ENCODE measurements at places on chromosomes 7 and 10.

DNA sequence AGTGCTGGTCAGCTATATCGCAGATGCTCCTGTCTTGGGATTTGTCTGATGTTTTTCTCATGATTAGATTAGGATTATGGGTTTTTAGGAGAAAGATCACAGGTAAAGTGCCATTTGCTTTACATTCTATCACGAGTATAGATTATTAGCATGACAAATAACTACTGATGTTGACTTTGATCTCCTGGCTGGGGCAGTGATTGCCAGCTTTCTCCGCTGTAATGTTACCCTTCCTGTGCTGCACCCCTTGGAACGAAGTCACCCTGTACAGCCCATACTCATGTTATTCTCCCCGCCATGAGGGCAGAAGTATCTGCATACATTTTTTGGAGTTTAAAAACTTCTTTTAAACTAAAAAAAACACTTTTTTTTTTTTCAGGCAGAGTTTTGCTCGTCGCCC, 10.8 kb upstream of the CLDN4 start:
- no peak for DNase-seq

GRCh38 chr7:135666846-135667245, 4.5 kb downstream of the STMP1 start:
- no peak for DNase-seq

DNA sequence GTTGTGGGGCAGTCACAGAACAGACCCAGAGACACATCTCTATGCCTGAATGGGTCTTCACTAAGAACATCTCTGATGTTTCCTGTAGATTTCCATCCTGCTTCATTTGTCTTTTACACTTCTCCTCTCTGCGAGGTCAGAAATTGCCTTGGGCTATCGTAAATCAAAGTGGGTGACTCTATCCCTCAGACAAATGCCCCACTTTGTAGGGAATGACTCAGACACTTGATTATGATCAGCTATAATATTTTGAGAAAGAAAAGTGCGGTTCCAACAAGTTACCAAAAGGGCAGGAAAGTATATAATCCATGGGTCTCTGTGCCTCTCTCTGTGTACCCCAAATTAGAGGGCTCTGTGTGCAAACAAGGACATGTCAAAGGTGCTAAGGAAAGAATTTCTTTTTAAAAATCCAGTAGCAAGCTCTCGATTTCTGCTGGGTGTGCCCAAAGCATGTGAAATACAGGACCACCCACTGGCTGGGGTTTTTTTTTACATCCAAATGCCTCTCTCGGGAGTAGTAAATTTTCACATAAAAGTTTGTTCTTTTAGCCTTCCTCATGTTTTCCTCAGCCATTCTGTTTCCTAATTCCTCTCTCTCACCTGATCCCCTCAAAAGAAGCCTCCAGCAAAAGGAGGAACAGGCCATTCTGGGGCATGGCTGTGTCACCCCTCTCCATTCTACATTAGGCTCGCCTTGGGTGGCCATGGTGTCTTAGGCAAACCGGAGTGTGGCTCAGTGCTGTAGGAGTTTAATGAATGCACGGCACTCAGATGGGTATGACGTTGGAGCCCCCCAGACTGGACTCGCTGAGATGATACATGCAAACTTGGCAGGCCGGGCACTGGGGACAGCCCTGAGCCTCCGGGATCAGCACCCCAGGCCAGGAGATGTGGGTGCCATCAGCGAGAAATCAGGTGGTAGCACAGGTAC, 6.3 kb upstream of the OPN4 start:
- DNase-seq = peak; percentile 90

DNA sequence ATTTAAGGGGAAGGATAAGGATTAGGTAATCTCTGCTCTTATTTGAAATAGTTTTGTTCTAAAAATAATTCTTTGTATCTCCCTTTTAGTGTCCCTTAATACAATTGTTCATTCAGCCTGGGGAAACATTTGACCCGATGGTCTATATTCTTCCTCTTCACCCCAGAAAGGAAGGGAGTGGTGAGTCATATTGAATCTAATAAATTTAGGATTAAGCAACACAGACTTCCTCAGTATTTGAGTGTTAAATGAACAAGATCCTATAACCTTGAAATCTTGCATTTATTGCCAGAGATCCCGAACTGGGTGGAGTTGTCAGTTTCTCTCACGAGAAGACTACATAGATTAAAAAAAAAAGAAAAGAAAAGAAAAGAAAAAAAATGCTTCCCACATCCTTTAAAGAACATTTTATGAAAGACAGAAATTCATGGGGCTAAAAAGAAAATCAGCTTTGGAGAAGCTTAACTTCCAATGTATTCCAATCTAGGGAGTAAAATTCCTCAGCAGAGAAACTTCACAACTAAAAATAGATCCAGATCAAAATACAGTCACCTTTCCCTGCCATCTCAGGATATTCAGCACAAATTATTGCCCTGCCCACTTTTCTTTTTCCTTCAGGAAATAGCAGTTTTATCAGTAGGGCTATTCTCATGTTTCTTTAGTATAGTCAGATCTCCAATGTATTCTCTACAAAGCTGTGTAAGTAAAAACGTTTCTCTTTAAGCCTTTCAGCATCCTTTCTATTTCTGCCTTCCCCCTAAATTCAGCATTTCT, 82.2 kb downstream of the SEMA3D start:
- DNase-seq = peak; percentile 73

DNA sequence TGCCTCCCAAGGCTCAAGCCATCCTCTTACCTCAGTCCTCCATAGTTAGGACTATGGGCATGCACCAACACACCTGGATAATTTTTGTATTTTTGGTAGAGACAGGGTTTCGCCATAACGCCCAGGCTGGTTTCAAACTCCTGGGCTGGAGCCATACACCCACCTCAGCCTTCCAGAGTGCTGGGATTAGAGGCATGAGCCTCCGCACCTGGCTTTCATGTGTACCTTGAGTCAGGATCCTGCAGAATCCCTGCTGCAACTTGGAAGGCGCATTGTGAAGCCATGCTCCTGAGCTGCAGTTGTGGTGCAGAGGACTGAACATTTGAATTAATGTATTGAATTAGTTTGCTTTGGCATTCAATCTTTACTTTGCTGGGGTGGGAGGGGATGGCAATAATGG, 29.4 kb upstream of the NMT2 start:
- no peak for DNase-seq

GRCh38 chr10:105974803-105975456, 1189.6 kb downstream of the SORCS1 start:
- peak; percentile 35 for DNase-seq

DNA sequence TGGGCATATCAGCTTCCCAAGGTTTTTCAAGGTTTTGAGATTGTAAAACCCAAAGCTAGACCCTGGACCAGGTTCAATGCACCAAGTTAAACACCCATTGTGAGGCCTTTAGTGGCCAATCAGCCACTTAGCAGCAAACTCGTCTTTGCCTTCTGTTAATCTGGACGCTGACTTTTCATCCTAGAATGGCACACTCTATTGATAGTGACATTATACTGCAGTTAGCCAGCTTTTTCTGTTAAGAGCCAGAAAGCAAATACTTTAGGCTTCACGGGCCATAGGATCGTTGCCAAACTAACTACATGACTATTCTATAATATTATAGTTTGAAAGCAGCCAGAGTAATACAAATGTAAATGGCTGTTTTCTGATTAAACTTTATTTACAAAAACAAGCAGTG, 51.3 kb downstream of the VKORC1L1 start:
- DNase-seq = no peak

- peak; percentile 98 for DNase-seq
Measured at GRCh38 chr10:93471110-93471651, 11.0 kb downstream of the MYOF start.

DNA sequence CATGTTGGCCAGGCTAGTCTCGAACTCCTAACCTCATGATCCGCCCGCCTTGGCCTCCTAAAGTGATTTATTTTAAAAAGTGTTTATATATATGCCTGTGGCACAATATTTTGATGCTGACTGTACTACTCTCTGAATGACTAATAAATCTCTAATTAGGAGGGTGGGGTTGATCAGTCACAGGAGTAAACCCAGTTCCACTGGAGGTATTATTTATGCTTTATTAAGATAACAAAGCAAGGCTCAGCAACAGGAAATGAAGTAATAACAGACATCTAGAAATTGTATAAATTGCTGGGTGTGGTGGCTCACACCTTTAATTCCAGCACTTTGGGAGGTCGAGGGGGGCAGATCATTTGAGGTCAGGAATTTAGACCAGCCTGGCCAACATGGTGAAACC, 26.0 kb upstream of the MCU start:
- DNase-seq = peak; percentile 90

GRCh38 chr10:101085846-101086245, 24.1 kb downstream of the KAZALD1 start:
- DNase-seq = peak; percentile 38

GRCh38 chr10:86298501-86299001, 68.0 kb downstream of the GRID1 start:
- no peak for DNase-seq

DNA sequence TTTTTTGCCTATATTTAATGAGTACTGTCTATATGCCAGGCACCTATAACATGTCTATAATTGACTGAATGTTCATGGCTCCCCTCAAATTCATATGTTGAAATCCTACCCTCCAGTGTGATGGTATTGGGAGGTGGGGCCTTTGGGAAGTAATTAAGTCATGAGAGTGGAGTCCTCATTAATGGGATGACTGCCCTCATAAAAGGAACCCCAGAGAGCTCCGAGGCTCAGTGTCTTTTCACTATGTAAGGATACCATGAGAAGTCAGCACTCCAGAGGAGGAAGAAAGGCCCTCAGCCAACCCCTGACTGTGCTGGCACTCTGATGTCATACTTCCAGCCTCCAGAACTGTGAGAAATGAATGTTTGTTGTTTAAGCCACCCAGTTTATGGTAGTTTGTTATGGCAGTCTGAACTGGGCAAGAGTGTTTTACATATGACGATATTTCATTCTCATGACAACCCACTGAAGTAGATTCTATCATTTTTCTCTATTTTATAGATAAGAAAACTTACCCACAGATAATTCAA, 61.1 kb upstream of the PCGF5 start:
- no peak for DNase-seq

DNA sequence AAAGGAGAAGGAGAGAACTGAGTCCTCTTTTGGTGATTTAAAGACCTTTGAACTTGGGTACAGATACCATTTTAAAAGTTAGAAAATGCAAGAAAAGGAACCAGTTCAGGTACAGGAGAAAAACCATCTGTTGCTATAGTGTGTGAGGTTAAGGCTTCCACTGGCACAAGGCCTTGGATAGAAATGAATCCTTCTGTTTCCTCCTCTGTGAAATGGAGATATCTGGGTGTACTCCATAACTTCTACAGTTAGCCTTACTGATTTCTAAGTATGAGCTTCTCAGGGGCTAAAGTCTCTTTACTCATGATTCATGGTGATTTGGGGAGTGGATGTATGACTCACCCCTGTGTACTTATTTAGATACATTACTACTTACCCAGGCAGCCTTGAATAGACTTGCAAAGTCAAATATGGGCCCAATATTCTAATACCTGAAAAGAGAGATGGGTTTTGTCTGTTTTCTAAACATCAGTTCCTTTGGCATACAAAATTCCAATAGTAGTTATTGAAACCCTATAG, 117.2 kb upstream of the ADO start:
- peak; percentile 67 for DNase-seq

DNA sequence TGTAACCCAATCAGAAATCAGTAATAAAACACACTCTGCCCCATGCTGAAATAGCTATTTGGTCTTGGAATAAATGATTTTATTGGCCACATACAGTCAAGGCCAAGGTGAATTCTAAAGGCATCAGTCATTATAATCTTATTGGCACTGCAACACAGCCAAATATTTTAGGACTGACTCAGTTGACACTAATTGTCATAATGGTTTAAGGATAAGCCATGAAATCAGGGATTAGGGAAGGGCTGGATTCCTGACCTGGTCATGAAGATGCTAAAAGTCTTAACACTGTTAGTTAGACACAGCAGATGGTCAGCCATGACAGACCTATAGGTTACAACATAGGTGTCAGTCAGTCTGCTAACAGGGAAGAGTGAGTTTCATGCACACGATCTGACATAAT, 330.3 kb upstream of the NPSR1 start:
- peak; percentile 49 for DNase-seq

GRCh38 chr10:6729071-6729774, 149.1 kb upstream of the PRKCQ start:
- DNase-seq = peak; percentile 91

GRCh38 chr7:105881439-105881838, 5.0 kb upstream of the ATXN7L1 start:
- no peak for DNase-seq

GRCh38 chr10:3402187-3402751, 229.7 kb upstream of the PITRM1 start:
- DNase-seq = no peak

DNA sequence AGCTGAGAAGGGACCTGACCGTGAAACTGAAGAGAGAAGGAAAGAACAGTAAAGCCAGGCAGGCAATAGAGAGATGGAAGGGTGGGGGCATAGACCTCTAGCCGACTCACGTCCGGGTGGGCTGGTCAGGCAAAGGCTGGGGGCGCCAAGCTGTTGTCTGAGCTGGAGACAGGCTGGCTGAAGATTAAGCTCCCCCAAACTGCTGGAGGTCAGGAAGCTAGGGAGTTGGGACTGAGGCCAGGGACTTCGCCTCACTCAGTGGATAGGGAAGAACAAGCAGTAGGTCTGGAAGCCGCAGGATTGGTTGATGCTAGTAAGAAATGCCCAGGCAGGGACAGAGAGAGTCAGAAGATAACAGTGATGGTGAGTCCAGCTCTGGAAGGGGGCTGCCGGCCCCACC, 5.3 kb downstream of the PITX3 start:
- no peak for DNase-seq

GRCh38 chr7:70619659-70620058, 512.3 kb upstream of the GALNT17 start:
- DNase-seq = no peak

DNA sequence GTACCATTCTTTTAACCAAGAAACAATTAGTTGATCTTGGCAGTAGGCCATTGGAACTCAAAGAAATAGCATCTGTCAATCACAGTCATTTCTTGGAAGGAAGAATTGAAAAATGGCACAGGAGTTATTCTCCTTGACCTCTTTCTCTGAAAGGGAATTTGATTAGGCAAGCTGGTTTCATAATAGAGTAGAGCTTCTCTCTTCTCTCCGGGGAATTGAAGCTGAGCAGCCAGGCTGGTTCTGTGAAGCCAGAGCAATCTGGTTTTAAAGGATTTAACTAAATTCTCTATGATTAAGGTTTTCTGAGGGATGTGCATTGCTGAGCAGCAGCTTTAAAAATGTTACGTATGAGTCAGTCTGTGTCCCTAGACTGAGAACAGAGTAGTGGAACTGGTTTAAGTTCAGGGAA, 70.2 kb downstream of the AHCYL2 start:
- DNase-seq = peak; percentile 18

DNA sequence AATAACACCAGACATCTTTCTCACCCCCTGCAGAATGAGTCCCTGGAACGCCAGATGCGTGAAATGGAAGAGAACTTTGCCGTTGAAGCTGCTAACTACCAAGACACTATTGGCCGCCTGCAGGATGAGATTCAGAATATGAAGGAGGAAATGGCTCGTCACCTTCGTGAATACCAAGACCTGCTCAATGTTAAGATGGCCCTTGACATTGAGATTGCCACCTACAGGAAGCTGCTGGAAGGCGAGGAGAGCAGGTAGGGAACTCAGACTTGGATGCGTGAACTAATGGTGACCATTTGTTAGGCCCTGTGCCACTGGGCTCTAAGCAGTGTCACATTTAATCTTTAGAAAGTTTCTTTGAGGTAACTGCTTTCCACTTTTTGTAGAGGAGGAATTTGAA, 7.1 kb downstream of the VIM start:
- peak; percentile 67 for DNase-seq

- DNase-seq = no peak
Measured at GRCh38 chr10:4953405-4953804, 9.8 kb upstream of the AKR1C1 start.

All from ELR (cell line).